Skeletal muscle cell (primary cell): ENCODE measurements at places on chromosomes 2 and 18.
A peak's percentile ranks its signal among the peaks of the same experiment; 100 is the strongest.

- no peak for DNase-seq
These were observed 10.1 kb upstream of the SLC11A1 start for GRCh38 chr2:218371983-218372350.

- no peak for DNase-seq
These were observed 411.0 kb upstream of the GYPC start for GRCh38 chr2:126244937-126245336.

- no peak for DNase-seq
These were observed 31.4 kb downstream of the AQP12A start for GRCh38 chr2:240722796-240723735.

- DNase-seq, result no peak
These were observed 5.5 kb upstream of the REV1 start for GRCh38 chr2:99495115-99495860.

- peak; percentile 4 for DNase-seq
These were observed 62.0 kb downstream of the BIRC6 start for GRCh38 chr2:32418778-32419177.

DNA sequence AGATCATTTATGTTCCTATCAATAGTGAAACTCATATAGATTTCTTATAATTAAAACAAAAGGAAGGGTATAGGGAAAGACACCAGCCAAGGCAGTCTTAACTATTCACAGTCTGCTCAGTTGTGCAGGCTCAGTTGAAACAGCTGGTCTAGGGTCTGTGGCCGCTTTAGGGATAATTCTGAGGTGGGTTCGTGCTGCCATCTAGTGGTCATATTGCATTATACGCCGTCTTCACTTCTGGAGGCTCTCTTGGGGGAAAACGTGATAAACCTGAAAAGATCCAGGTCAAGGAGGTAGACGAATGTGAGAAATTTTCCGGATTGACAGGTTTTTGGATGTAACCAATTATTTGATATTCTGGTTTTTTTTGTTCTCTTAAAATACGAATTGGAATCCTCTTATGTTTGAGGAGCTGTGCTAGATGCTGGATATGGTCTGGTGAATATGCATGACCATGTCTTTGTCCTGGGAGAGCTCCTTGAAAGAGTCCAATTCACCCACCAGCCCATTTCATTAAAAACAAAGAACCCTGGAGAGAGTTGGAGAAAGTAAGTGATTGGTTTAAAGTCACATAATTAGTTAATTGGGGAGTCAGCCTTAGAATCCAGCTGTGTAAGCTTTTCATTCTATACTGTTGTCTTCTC lies 492.4 kb downstream of the PLCL1 start:
- peak; percentile 4 for DNase-seq

- DNase-seq, result no peak
These were observed 54.2 kb upstream of the MAPRE3 start for GRCh38 chr2:26916128-26916692.
